Regular cardiac myocyte (primary cell): ENCODE measurements at places on chromosomes 3 and 15. TPM values are rescaled to one million over a fixed set of nuclear protein-coding genes. Genes with fewer than 3 reads are reported as not detected.

The NPAP1 gene
- total RNA-seq: under 0.01 TPM in 1 of 2 replicates, not detected in the other

The IDH3A gene
- total RNA-seq: 27.6 and 81.1 TPM in 2 replicates

The CYP19A1 gene
- total RNA-seq: 0.19 and 1.1 TPM in 2 replicates

The OSBPL10 gene
- 6.7 and 19.2 TPM in 2 replicates for total RNA-seq

The HRH1 gene
- total RNA-seq: 7.1 and 9.6 TPM in 2 replicates

The CTXND1 gene
- total RNA-seq: not detected in 2 replicates

The GPR62 gene
- total RNA-seq: under 0.01 TPM in 1 of 2 replicates, not detected in the other

The ACSBG1 gene
- total RNA-seq: under 0.01 TPM in 1 of 2 replicates, not detected in the other

The C3orf20 gene
- total RNA-seq: under 0.01 TPM in 1 of 2 replicates, not detected in the other

The ALPK3 gene
- total RNA-seq: 3.3 and 5.4 TPM in 2 replicates

The FGD5 gene
- 0.58 and 0.85 TPM in 2 replicates for total RNA-seq

The CHRNA5 gene
- 0.56 and 2.3 TPM in 2 replicates for total RNA-seq

The ENTPD3 gene
- 0.19 and 0.28 TPM in 2 replicates for total RNA-seq

The UROC1 gene
- not detected in 2 replicates for total RNA-seq

The GOLGA8N gene
- 1.3 and 9.3 TPM in 2 replicates for total RNA-seq

The MAGI1 gene
- total RNA-seq: 28.9 and 40.3 TPM in 2 replicates

The SCAMP5 gene
- 2.3 and 4.0 TPM in 2 replicates for total RNA-seq

The TICRR gene
- total RNA-seq: 3.7 and 5.0 TPM in 2 replicates

The SERPINI2 gene
- not detected in 2 replicates for total RNA-seq

The TTLL13 gene
- not detected in 2 replicates for total RNA-seq

The RLBP1 gene
- total RNA-seq: not detected in 2 replicates

The LRRC3B gene
- total RNA-seq: not detected in 2 replicates

The TMEM45A gene
- total RNA-seq: 74.8 and 166 TPM in 2 replicates

The BSN gene
- total RNA-seq: under 0.01 TPM in 2 replicates

The SGO1 gene
- total RNA-seq: 0.56 and 9.8 TPM in 2 replicates

The MLF1 gene
- 11.9 and 12.7 TPM in 2 replicates for total RNA-seq

The MORC1 gene
- not detected in 2 replicates for total RNA-seq

The LEKR1 gene
- total RNA-seq: 0.38 and 8.5 TPM in 2 replicates

The DAZL gene
- not detected in 2 replicates for total RNA-seq

The STRC gene
- total RNA-seq: 0.28 TPM in 1 of 2 replicates, not detected in the other

The TGM4 gene
- not detected in 2 replicates for total RNA-seq

The THRB gene
- 0.19 and 1.4 TPM in 2 replicates for total RNA-seq

The ABI3BP gene
- 26.6 and 121 TPM in 2 replicates for total RNA-seq

The CSPG5 gene
- total RNA-seq: 0.19 and 0.28 TPM in 2 replicates

The OPA1 gene
- 47.9 and 67.5 TPM in 2 replicates for total RNA-seq

The CCK gene
- 0.38 and 5.1 TPM in 2 replicates for total RNA-seq

The SNAPC5 gene
- 25.5 and 28.5 TPM in 2 replicates for total RNA-seq

The GPR176 gene
- total RNA-seq: 136 and 250 TPM in 2 replicates

The PLIN1 gene
- total RNA-seq: under 0.01 and 0.28 TPM in 2 replicates

The SCG3 gene
- total RNA-seq: not detected in 2 replicates

The ZWILCH gene
- total RNA-seq: 14.4 and 57.3 TPM in 2 replicates

The OXTR gene
- total RNA-seq: 15.0 and 29.9 TPM in 2 replicates

The ANKRD34C gene
- total RNA-seq: not detected in 2 replicates

The LSAMP gene
- under 0.01 and 0.28 TPM in 2 replicates for total RNA-seq

The IMPG2 gene
- total RNA-seq: under 0.01 and 0.56 TPM in 2 replicates

The RHOV gene
- total RNA-seq: not detected in 2 replicates

The SOX14 gene
- total RNA-seq: not detected in 2 replicates

The SH3GL3 gene
- not detected in 2 replicates for total RNA-seq

The SLC22A14 gene
- total RNA-seq: 0.28 TPM in 1 of 2 replicates, not detected in the other

The SYNM gene
- total RNA-seq: 3.9 and 6.1 TPM in 2 replicates

The RTP4 gene
- total RNA-seq: 0.58 and 0.85 TPM in 2 replicates

The GREM1 gene
- total RNA-seq: 84.7 and 543 TPM in 2 replicates

The PCSK6 gene
- 4.2 and 9.9 TPM in 2 replicates for total RNA-seq
